ENCODE measurements at places on chromosomes 11 and 22.

DNA sequence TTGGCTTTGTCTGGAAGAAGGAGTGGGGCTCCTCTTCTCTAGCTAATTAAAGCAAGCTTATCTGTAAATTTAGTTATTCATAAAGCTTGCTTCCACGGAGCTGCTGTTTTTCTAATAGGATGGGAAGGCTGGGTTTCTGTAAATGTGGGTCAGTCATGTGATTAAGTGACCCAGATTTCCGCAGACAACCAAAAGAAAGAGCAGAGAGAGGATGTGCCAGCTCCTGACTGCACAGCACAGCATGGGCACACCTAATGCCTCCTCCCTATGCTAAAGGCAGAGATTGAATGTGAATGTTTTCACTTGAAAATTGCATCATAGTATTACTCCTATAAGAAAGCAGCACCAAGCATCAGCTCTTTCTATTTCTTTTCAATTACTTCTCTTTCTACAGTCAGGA lies 160.2 kb downstream of the FAT3 start:
- no peak for DNase-seq

- DNase-seq: peak; percentile 68
Observed at GRCh38 chr11:46120346-46121300, 631 bp downstream of the PHF21A start.

DNA sequence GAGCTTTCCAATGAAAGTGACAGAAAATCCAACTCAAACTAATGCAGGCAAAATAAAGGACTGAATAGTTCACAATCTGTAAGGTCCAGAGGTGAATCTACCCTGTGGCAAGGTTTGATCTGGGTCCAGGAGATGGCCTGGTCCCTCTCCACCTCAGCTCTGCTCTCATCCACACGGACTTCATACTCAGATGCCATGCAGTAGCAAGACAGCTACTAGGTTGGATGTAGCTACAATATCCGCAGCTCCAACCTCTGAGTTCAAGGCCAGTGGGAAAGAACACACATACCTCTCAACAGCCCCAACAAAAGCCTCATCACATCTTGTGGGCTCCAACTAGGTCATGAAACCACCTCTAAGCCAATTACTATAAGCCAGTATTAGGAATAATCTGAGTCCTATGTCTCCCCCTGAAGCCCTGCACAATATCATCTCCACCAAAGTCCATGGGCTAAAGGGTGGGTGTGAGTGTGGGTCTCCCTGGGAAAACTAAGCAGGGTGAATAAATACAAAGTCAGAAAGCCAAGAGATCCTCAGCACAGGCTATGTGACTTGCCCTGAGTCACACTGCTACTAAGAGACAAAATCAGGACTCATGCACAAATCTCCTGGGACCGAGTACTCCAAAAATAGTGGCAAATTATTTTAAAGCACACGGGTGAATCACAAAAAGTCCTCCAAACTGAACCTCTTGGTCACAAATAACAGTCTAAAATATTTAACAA lies 78.8 kb downstream of the LARGE1 start:
- no peak for DNase-seq

DNA sequence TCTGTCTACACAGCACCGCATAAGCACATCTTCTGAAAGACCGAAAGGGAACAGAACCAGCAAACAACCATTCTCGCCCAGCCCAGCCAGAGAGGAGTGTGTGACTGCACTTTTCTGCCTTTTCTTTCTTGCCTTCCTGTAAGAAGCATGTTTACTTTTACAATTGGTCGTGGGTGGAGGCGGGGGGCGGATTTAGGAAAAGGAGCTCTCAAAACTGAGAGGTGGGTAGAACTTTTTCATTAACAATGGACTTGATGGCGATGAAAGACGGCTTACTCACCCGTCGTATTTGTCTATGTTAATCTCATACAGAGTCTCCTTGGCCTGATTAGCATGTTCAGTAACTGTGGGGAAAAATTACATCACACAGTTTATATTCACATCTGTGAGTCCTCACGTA lies 27.2 kb downstream of the CERK start:
- peak; percentile 75 for DNase-seq

DNA sequence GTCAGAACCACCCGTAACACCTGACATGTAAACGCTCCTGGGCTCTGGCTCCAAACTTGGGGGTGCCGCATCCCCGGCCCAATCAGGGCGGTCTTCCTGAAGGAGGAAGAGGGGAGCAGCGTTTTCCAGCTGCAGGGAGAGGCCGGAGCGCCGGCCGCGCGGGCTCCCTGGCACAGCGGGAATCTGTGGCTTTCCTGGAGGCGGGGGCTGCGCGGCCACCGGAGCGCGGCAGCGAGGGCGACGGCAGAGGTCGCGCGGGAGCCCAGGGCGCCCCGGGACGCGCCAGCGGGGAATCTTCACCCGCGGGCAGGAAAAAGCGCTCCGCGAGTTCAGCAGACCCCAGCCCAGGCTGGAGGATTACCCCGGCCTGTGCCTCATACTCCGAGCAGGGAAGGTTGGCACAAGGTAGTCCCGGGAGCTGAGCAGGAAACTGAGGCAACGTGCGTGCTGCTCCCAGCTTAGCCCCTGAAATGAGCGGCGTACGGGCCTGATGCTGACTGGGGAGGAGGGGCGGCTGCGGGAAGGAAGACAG lies 600 bp upstream of the ESAM start:
- DNase-seq: no peak

- DNase-seq: no peak
Observed at GRCh38 chr22:44102856-44103255, 77.9 kb upstream of the PARVG start.

DNA sequence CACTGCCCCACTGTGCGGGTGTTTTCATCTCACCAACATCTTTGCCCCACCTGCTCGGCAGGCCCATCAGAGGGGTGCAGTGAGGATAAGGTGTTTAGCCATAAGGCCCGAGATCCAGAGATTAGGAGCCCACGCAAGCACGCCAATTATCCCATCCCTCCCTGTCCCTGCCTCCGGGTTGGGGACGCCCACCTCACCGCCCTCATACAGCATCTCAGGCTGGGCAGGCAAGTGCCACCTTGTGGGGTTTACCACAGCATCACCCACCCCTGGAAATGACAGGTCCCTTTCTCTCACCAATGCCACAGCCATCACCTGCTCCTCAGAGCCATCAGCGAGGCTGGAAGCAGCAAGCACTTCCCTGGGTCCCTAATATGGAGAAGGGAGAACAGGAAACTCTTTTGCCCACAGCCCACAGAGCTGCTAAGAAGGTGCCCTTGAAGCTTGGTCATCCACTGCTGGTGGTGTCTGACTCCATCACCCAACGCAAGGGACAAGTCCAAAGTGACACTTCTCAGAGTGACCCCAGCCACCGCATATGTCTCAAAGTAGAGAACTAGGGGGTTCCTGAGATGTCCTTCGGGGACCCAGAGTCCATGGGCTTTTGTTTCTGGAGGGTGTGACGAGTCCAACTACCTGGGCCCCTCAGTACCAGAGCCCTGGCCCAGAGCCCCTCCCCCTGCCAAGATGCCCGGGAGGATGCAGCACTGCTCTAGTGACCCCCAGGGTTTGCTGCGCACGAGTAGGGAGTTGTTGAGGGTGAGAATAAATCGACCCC lies 15.8 kb downstream of the VPS37C start:
- no peak for DNase-seq

DNA sequence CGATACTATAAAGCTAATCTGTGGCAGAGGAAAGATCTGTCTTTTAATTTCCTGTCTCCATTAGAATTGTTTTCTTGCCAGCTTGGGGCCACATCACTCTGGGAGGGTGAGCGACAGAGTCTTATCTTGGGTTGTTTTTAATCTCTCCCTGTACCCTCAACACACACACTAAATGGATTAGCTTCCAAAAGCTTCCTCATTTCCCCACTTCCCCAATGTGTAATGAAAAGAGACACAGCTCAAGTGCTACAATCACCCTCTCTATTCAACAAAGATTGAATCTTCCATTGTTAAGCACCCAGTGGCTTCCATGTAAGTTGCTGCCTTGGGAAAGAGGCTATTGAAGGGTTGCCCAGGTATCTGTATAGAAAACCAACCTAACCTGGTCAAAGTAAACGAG lies 6.1 kb upstream of the ASCL3 start:
- no peak for DNase-seq

- peak; percentile 13 for DNase-seq
Observed at GRCh38 chr22:42856179-42856864, 751 bp downstream of the ARFGAP3 start.

DNA sequence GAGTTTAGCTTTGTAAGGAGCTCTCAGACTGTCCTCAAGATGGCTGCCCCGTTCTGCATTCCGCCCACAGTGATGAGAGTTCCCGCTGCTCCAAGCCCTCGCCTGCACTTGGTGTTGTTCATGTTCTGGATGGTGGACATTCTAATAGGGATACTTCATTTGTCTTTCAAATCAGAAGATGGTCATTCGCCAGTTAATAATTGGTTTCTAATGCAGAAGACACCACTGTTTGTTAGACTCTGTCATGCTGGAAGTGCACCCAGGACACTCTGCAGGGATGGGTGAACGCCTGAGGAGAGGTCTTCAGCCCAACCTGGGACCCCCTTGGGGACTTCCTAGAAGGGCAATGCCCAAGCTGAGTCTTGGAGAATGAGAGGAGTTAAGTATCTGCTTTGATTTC lies 836.4 kb downstream of the TBC1D22A start:
- DNase-seq: no peak

DNA sequence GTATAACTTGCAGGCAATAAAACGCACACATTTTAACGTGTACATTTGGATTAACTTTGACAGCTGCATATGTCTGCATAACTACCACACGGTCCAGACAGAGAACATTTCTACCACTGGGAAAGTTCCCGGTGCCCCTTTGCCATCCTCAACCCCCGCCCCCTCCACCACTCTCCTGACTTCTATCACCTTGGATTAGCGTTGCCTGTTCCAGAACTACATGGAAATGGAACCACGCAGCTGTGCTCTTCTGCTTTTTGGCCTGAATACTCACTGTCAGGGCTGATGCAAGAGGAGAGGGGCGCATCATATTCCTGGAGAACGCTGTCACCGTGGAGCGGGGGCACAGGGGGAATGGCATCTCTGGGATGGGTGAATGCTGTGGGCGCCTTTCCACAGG lies 62.1 kb downstream of the LRP5 start:
- no peak for DNase-seq

DNA sequence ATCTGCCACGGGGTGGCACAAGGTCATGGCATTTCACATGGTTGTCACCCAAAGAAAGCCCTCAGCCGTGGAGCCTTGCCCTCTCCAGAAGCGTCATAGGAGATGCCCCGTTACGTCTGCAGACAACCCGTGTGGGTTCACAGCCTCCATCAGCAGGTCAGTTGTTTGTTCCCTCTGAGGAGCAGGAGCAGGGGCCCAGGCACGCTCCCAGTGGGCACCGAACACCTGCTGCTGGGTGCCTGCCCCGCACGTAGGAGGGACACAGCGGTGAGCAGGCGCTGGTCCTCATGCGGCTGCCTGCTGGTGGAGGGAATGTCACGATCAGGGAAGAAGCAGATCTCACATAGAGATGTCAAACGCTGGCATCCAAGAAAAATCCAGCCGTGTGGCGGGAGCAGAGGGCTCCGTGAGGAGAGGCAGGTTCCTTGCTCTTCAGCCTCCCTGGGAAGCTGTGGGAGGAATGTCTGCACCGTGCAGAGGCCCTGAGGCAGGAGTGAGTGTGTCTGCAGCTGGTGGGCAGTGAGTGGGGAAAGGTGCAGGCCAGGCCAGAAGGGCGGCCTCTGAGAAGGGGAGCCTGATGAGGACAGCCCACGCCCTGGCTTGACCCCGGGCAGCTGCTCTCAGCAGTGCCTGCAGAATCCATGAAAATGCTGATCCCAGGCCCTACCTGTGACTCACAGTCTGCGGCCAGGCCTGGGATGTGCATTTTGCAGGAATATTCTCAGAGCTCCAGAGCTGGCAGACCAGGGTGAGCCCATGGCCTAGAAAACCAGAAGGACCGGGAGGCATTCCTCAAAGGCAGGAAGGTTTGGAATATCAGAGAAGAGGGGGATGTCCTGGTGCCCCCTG lies 36.4 kb upstream of the TH start:
- DNase-seq: no peak

DNA sequence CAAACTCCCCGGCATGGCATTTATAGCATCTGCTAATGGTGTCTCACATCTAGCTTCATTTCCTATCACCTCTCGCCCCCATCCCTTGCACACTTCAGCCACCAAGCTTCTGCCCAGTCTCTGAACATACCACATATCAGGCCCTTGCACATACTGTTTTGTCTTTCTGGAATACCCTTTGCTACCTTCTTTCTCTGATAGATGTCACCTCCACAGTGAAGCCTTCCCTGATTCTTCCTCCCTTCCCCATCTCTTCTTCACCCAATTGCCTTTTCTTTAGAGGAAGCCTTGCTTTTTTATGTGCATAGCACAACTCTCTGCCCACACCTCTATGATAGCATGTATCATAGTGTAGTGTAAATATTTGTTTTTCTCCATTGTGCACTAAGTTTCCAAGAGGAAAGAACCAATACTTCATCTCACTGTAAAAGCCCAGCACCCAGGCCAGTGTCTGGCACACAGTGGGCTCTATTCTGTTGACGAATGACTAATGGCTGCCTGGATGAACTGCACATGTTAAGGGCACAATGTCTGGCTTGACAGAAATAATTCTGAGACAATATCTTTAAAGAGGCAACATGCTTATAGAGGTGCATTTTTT lies 27.8 kb downstream of the P4HA3 start:
- DNase-seq: no peak

- no peak for DNase-seq
Observed at GRCh38 chr11:12386745-12387144, 9.4 kb downstream of the PARVA start.

DNA sequence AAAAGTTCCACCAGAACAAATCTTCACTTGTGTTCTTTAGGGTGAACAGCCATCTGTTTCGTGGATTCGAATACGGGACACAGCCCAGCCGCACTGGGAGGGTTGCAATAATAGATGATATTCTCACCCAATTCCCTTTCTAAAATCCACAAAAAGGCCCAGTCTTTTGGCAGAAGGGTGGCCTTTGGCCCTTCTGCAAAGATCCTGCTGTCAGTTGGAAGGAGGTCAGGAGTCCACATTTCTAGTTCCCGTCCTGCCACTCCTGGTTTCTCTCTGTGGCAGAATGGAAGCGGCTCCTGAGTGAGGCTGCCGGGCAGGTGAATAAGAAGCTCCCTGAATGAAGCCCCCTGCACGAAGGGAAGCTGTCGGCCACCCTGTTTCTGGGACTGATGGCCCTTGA lies 11.2 kb upstream of the LINC01488 start:
- no peak for DNase-seq

- no peak for DNase-seq
Observed at GRCh38 chr11:33860926-33861325, 30.9 kb downstream of the LMO2 start.

- no peak for DNase-seq
Observed at GRCh38 chr22:47841156-47841555, 1078.7 kb downstream of the TBC1D22A start.
